ENCODE measurements at places on chromosomes 5 and 9.

- no peak overlapping the region for H3K27ac ChIP-seq
- no peak overlapping the region for H3K4me3 ChIP-seq
- no peaks in the 10 kb centered on the region for H3K27me3 ChIP-seq
- DNase-seq, result no peak
- no peaks in the 10 kb centered on the region for H3K36me3 ChIP-seq
Observed at GRCh38 chr5:123987956-123988355, 476.0 kb downstream of the CSNK1G3 start.

DNA sequence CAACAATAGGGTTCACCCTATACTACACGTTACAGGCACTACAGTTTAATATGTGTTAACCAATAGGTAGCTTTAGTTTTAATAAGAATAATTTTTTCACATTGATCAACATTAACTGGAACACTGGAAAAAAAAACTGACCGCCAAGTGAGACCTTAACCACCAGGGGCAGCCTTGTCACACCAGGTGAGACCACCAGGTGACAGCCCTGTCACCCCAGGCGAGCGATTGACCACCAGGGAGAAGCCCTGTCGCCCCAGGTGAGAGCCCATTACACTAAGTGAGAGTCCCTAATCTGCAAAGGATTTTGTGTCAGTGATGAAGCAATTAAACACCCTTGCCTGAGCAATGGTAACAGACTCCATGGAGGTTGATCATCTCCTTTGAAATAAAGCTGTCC is 75.4 kb upstream of the SYK start:
- no peaks in the 10 kb centered on the region for H3K27me3 ChIP-seq
- no peak for DNase-seq
- H3K27ac ChIP-seq, result no peak overlapping the region
- no peak overlapping the region for H3K4me3 ChIP-seq
- no peaks in the 10 kb centered on the region for H3K4me1 ChIP-seq

DNA sequence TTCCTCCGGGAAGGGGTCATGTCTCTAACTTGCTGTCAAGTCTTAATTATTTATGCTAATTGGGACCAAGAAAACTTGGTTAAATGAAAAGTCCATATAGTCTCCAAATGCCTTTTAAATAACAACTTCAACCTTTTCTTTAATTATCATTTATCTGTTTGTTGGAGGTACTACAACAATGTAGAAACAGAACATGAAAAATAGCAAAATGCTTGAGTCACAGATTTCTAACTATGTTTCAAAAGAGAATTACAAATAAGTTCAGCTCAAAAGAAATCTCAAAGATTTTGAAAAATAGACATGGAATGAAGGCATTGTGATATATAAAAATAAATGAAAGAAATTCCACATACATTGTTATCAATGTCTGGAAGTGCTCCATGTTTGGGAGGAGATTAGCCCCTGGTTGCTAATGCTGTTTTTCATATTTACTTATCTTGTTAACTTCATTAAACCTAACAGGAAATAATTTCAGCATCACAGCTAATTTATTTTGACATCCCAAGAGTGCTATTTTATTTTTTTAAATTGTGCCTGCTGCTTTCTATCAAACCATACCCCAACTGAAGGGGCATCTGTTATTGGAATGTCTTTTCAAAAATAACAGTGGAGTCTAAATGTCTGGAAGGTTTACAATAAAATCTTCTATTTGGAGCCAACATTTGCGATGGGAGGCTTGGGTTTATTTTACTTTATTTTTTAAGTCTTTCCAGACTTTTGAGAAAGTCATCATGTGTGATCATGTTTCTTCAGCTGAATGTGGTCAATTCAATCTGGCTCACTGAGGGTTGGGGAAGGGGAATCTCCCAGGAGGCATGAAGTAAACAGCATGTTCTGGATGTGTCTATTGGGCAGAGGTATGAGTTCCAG is 53.1 kb upstream of the ANKRD55 start:
- no peak overlapping the region for H3K4me3 ChIP-seq
- DNase-seq, result no peak
- H3K36me3 ChIP-seq, result no peaks in the 10 kb centered on the region
- H3K4me1 ChIP-seq, result no peaks in the 10 kb centered on the region
- no peaks in the 10 kb centered on the region for H3K27me3 ChIP-seq

GRCh38 chr9:135281791-135282737 is 194.6 kb downstream of the OLFM1 start:
- no peak for DNase-seq
- no peaks in the 10 kb centered on the region for H3K27me3 ChIP-seq
- H3K4me3 ChIP-seq, result no peak overlapping the region
- no peak overlapping the region for H3K27ac ChIP-seq

GRCh38 chr5:72179028-72179815 is 71.9 kb downstream of the MAP1B start:
- no peak overlapping the region for H3K4me3 ChIP-seq
- H3K36me3 ChIP-seq, result no peaks in the 10 kb centered on the region
- no peak for DNase-seq
- no peak overlapping the region for H3K27ac ChIP-seq

DNA sequence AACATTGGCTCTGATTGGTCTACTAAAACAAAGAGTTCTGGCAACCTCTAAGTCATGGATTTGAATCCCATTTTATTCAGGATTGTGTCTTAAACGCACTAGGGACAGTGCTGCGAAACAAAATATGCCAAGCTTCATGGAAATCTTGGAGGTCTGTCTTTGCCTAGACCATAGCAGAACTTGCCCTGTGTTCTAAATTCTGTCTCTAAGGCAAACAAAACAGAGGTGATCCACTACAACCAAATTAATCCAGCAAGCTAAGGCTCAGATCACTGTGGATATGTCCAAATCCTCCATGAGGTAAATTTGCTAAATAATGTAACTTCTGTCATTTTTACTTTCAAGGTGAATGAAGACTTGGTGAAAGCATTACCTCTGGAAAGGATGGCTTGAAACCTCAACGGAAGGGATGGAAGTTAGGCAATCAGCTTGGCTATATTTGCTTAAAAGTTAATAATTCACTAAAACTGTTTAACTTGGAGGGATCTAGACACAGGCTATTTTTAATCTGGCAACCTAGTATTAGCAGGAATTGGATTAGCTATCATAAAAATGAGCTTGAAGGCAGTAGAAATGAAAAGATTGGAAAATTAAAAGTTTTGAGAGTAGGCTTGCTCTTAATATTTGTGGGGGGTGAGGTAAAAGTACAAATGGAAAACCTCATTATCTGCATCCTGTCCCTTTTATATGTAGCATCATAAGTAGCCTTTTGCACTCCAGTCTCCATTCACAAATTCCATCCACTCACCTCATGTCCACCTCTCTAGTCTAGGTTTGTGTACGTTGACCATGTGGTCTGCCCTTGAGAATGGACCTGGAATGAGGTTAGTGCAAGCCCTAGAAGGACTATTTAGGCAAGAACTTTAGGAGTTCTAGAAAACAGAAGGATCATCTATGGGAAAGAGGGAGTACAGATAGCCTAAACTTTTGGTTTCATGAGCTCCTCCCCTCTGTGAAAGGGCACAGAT is 176.2 kb downstream of the SMC2 start:
- no peak overlapping the region for H3K4me3 ChIP-seq
- no peaks in the 10 kb centered on the region for H3K4me1 ChIP-seq
- no peaks in the 10 kb centered on the region for H3K36me3 ChIP-seq
- no peak overlapping the region for H3K27ac ChIP-seq
- DNase-seq, result no peak

DNA sequence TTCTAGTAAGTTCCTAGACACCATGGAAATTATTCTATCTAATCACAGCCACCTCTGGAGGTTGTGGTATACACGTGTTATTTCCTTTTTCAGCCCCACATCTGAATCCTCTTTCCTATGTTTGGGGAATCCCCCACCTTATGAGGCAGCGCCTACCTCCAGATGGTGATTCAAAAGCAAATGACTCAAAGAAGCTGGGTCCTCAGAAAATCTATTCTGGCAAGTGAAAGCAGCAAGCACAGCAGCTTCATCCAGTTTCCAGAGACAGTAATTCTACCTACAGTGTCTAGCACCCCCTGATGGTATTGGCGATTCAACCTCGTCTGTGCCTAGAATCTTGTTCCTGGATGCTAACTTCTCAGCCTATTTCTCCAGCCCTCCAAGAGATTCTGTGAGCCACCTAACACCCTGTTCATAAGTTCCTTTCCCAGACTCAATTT is 43.0 kb downstream of the STRBP start:
- peaks cover 3% of the 10 kb centered on the region for H3K4me1 ChIP-seq
- H3K27ac ChIP-seq, result no peak overlapping the region
- no peaks in the 10 kb centered on the region for H3K36me3 ChIP-seq

- peaks cover 5% of the 10 kb centered on the region for H3K4me1 ChIP-seq
- no peak overlapping the region for H3K4me3 ChIP-seq
- peak overlapping the region; percentile 35 for H3K27ac ChIP-seq
- no peaks in the 10 kb centered on the region for H3K27me3 ChIP-seq
- DNase-seq, result peak; percentile 68
Observed at GRCh38 chr9:86126998-86127972, 27.9 kb upstream of the GOLM1 start.

- no peak overlapping the region for H3K27ac ChIP-seq
- no peaks in the 10 kb centered on the region for H3K27me3 ChIP-seq
- H3K4me1 ChIP-seq, result no peaks in the 10 kb centered on the region
- no peaks in the 10 kb centered on the region for H3K36me3 ChIP-seq
- no peak overlapping the region for H3K4me3 ChIP-seq
Observed at GRCh38 chr9:89533411-89534095, 35.6 kb upstream of the SEMA4D start.

DNA sequence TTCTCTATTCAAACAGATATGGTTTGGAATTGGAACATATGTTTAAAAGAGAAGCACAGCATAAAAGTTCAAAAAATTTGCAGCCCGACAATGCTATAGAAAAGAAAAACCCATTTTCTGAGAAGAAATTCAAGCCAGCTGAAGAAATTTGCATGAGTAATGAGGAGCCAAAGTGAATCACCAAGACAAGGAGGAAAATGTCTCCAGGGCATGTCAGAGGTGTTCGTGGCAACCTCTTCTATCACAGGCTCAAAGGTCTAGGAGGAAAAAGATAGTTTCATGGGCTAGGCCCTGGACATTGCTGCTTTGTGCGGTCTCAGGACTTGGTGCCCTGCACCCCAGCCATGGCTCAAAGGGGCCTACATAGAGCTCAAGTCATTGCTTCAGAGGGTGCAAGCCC is 134.8 kb upstream of the ADAMTS16 start:
- no peaks in the 10 kb centered on the region for H3K27me3 ChIP-seq
- DNase-seq, result no peak
- no peaks in the 10 kb centered on the region for H3K36me3 ChIP-seq
- no peaks in the 10 kb centered on the region for H3K4me1 ChIP-seq
- H3K27ac ChIP-seq, result no peak overlapping the region

- H3K27ac ChIP-seq, result no peak overlapping the region
- H3K4me3 ChIP-seq, result no peak overlapping the region
- no peak for DNase-seq
- no peaks in the 10 kb centered on the region for H3K4me1 ChIP-seq
- no peaks in the 10 kb centered on the region for H3K36me3 ChIP-seq
- no peaks in the 10 kb centered on the region for H3K27me3 ChIP-seq
Observed at GRCh38 chr5:108201721-108202120, 180.2 kb downstream of the FBXL17 start.

- H3K4me3 ChIP-seq, result no peak overlapping the region
- DNase-seq, result no peak
- no peaks in the 10 kb centered on the region for H3K4me1 ChIP-seq
- no peaks in the 10 kb centered on the region for H3K27me3 ChIP-seq
- H3K36me3 ChIP-seq, result no peaks in the 10 kb centered on the region
Observed at GRCh38 chr5:73095564-73096238, 24.7 kb upstream of the TMEM171 start.

- no peak overlapping the region for H3K27ac ChIP-seq
- no peaks in the 10 kb centered on the region for H3K36me3 ChIP-seq
- no peak for DNase-seq
Observed at GRCh38 chr5:173501922-173502321, 114.5 kb downstream of the BOD1 start.

GRCh38 chr9:82117026-82117811 is 128.6 kb downstream of the SPATA31D1 start:
- H3K4me3 ChIP-seq, result no peak overlapping the region
- H3K36me3 ChIP-seq, result no peaks in the 10 kb centered on the region
- no peak overlapping the region for H3K27ac ChIP-seq
- DNase-seq, result no peak
- H3K27me3 ChIP-seq, result no peaks in the 10 kb centered on the region

DNA sequence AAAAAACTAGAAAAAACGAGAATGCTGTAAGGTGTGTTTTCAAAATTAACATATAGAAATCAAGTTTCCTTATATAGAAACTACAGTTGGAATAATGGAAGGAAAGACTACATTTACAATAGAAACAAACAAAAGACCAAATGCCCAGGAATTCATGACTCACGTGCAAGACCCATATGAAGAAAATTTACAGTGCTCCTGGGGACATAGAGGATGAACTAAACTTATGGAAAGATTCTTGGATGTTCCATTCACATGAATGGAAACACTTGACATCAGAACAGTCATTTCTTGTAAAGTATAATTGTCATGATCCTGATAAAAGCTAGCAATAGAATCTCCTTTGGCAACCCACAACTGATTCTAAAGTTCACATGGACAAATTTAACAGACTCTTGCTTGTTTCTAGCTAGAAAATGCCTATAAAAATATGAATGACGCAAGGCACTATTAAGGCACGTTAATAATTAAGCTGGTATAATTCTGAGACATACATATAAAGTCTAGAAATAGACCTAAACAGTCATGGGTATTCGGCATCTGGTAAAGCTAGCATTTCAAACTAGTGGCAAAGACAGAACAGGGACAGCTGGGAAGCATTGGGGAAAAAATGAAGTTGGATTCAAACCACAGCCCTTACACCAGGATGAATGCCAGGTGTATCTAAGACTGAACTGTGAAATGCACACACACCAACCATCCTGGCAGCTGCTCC is 5.1 kb upstream of the ZFP62 start:
- H3K4me1 ChIP-seq, result peaks cover 8% of the 10 kb centered on the region
- H3K4me3 ChIP-seq, result no peak overlapping the region
- H3K36me3 ChIP-seq, result no peaks in the 10 kb centered on the region
- DNase-seq, result no peak
- no peaks in the 10 kb centered on the region for H3K27me3 ChIP-seq
- no peak overlapping the region for H3K27ac ChIP-seq

DNA sequence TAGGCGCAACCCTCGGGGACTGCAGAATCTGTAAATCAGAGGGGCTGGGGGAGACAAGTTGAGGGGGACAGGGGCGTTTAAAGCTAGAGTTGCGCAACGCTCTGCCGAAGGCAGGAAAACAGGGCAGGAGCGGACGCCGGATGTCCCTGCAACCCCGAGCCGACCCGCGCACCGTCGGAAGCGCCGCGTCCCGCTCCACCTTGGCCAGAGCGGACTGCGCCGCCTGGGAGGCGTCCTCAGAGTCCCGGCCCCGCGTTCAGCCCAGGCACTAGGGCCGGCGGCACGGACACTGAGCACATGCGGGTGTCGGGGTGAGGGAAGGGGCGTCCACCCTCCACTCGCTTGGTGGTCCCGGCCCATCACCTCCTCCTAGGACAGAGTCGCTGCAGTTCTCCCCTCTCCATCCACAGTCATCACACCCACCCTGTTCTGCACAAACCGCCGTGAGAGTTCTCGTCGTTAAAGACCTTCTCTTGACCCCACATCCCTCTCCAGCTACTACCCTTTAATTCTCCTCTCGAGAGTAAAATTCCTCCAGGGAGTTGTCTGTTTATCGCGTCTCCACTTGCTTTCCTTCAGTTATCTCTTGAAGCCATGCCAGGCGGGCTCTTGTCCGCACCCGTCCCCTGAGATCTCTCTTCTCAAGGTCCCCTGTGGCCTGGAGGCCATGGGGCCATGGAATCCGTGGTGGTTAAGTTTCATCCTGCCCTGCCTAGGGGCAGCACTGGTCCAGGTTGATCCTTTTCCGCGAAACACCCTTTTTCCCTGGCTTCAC is 796 bp upstream of the PDLIM7 start:
- H3K27ac ChIP-seq, result no peak overlapping the region
- H3K4me3 ChIP-seq, result peak overlapping the region; percentile 65
- peaks cover 12% of the 10 kb centered on the region for H3K27me3 ChIP-seq
- no peaks in the 10 kb centered on the region for H3K36me3 ChIP-seq

- no peaks in the 10 kb centered on the region for H3K36me3 ChIP-seq
- no peak overlapping the region for H3K27ac ChIP-seq
- H3K27me3 ChIP-seq, result no peaks in the 10 kb centered on the region
Observed at GRCh38 chr5:31273161-31273560, 79.7 kb downstream of the CDH6 start.

All from H1 (cell line).